ENCODE measurements at places on chromosomes 7 and 10. TPM values are rescaled to one million over a fixed set of nuclear protein-coding genes. Genes with fewer than 3 reads are reported as not detected.

DNA sequence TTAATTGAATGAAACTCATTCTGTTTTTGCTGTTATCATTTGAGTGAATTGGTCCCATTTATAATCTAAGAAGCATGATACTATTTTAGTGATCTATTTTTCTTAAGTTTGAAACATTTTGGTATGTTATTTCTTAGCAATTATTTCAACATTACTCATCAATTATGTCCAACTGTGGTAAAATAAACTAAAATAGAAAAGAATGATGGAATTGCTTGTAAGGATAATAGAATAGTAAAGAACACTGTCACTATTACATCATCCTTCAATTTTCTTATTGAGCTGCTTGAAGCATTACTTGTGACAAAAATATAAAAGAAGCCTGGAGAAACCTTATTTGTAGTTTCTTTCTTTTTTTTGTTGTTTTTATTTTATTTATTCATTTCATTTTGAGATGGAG, 42.4 kb downstream of the ZNF487 start:
- no peak for DNase-seq

DNA sequence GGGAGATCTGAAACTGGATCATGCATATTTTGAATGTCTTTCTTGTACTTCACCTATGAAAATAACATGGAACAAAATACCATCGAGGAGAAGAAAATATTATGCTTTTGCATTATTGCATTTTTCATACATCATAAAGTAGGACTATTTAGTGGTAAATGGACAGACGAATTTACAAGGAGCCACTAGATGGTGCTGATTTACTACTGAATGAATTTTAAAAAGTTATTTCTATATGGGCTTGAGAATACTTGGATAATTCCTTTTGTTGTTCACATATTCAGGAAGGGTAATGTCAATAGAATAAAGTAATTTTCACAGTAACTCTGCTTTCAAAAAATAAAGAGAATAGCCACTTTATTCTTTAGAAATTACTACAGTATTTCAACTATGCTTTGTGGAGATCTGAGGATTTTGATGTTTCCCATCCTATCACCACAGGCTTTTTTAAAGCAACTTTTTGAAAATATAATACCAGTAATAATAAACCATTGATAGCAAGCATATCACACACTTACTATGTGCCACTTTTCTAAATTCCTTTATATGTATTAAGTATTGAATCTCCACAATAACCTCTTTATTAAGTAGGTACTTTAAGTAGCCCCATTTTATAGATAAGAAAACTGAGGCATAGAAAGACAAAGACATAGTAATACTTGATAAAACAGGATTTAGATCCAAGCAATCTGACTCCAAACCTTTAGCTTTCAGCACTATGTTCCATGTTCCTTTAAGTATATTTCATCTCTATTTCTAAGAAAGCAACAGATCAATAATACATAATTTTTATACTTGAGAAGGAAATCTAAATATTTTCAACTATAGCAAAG, 38.6 kb downstream of the NEBL start:
- no peak for DNase-seq

DNA sequence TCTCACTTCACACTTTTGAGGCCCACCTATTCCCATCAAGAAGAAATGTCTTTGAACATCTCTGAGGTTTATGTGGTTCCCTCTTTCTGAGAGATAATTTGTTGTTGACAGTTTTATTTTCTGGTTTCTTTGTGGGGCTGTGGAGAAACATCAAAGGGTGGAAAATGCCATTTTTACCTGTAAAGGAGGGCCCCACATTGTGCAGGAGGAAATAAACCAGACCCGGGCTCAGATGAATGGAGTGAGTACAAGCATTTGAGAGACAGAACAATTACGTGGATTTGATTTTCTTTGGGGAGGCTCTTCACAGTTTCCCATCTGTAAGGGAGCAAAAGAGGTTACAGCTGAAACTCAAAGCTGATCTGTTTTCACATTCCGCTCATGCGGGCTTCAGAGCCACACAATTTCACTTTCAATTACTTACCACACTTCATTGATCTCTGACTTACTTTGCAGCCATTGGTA, 29.8 kb downstream of the ITPRIP start:
- DNase-seq, result no peak

- peak; percentile 4 for DNase-seq
These were observed 43.5 kb downstream of the TLL2 start for GRCh38 chr10:96470116-96470743.

- no peak for DNase-seq
These were observed 16.5 kb upstream of the DDIT4 start for GRCh38 chr10:72257051-72257892.

DNA sequence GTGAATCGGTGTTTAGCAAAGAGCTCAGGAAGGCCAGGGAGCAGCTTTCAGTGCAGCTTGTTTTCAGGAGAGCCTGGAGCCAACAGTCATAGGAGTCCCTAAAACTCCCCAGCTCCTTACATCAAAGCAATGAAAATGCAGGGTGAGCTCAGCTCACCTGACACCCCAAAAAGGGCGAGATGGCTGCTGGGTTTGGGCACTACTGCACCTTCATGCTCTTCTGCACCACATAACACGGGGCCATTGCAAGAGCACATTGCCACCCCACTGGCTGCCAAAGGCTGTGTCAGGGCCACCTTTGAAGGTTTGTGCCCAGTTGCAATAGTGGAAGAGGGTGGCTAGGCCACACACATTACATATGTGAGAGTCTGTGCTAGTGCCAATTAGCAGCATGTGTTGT, 25.0 kb upstream of the FRMD4A start:
- DNase-seq, result no peak

DNA sequence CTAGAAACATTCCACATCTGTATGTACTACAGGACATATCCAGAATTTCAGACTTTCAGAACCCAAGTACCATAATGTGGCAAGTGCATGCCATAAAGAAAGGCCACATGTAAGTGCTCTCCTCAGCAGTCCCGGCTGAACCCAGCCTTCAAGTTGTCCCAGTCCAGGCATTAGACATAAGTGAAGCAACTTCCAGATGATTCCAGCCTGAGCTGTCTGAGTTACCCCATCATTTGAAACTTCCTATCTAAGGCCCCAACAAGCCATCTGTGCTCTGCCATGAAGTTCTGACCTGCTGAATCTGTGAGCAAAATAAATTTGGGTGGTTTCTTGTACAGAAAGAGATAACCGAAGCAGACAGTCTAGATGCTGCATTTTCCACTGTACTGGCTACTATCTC, 218.8 kb downstream of the IPMK start:
- DNase-seq, result no peak

DNA sequence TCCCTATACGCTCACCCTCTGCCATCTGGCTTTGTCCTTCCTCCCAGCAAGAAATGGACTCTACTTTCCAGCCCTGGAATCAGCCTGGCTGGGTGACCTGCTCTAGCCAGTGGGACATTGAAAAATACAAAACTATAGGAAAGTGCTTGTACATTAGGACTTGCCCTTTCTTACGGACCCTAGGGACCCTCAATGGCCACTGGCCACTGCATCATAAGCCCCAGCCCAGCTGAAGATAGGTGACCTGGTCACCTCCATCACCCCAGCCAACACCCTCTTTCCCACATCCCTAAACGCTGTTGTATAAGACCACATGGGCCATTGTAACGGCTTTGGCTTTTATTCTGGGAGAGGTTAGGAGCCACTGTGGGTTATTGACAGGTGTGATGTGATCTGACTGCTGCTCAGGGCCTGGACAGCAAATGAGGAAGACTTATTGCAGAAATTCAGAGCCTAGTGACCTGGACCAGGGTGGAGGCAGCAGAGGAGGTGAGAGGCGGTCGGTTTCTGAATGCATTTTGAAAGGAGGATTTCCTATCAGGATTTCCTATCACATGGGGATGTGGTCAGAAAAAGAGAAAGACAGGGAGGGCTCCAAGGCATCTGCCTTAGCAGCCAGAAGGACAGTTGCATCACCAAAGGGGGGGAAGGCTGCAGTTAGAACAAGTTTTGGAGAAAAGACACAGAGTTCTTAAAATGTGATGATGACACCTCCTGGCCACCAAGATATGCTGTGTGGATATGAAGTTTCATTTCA, 2.2 kb upstream of the LMBR1 start:
- DNase-seq, result no peak

DNA sequence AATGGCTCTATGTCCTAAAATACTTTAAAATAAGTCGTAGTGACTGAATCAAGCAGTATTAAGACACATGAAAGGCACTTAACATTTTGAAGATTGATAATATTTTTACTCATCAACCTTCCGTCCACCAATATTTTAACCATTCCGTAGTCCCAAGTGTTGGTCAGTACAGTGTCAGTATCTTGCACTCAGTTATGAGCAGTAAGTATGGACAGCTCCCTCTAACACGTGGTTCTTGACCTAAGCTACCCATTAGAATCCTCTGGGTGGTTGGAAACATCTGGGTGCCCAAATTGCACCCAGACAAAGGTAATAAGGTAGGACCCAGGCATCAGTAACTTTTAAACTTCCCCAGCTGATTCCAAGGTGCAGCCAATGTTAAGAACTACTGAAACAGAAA, 260.2 kb downstream of the HDAC9 start:
- no peak for DNase-seq

DNA sequence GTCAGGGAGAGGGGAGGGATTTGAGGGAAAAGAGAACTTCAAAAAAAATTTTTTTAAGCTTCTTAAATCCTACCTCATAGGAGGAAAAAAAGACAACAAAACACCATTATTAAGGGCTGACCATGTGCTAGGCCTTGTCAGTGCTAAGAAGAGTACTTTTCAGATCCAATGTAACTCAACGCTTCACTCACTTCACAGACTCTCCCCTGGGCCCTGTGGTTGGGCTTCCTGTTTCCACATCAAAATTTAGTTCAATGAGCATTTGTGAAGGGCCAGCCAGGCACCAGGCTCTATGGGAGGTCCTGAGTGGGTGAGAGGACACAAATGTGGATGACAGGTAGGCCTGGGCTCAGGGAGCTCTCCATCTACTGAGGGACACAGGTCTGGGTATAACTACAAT, 249.8 kb downstream of the PTEN start:
- DNase-seq, result no peak

DNA sequence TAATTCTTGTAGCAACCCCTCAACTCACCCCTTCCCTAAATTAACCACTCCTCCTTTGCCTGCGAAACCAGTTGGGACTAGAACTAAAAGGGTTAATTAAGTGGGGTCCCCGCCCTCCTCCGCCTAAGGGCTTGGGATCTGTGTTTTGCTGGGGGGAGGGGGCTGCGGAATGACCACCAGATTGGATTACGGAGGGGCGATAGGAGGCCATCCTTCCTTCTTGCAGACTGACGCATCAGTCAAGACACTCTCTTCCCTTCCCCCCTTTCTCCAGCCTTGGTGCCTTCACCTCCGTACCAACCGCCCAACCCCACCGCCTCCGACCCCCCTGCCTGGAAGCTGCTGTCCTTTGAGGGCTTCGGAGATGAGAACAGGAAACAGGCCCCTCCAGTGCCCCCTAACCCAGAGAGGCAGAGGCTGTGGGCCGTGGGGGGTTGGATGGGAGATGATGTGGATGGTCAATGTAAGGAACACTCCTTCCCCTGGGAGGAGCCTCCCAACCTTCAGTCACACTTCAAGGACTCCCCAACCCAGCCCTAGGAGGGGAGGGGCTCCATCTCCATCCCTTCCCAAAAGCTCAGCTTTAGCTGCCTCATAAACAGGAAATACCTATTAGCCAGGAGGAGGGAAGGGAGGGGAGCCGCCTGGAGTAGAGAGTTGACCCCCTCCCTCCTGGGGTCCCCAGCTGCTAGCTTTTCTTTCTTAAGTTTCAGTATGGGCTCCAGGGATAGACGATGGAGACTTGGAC, 997 bp upstream of the LDB1 start:
- DNase-seq, result peak; percentile 20

- no peak for DNase-seq
These were observed 229.5 kb upstream of the FZD1 start for GRCh38 chr7:91034459-91035368.

- no peak for DNase-seq
These were observed 5.4 kb upstream of the ANKRD7 start for GRCh38 chr7:118219157-118219512.

GRCh38 chr7:86748843-86749719, 105.4 kb downstream of the GRM3 start:
- DNase-seq, result no peak

DNA sequence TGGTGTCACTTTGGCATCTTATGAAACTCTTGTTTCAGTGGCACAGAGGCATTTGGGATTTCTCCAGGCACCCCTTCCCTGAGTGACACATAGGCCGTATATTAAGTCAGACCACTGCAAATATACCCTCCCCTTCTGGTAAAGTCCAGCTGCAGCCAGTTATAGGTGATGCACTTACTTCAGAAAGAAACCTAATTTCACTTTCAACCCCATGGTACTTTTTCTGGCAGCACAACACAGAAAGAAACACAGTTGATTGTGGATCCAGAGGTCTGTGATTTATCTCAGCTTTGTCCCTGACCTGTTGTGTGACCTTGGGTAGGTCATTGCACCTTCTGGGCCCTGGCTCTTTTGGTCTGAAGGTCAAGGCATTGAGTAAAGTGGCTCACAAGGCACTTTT, 173.2 kb downstream of the BUB3 start:
- no peak for DNase-seq

- DNase-seq, result no peak
These were observed 32.2 kb upstream of the ZNF438 start for GRCh38 chr10:31063841-31064240.

DNA sequence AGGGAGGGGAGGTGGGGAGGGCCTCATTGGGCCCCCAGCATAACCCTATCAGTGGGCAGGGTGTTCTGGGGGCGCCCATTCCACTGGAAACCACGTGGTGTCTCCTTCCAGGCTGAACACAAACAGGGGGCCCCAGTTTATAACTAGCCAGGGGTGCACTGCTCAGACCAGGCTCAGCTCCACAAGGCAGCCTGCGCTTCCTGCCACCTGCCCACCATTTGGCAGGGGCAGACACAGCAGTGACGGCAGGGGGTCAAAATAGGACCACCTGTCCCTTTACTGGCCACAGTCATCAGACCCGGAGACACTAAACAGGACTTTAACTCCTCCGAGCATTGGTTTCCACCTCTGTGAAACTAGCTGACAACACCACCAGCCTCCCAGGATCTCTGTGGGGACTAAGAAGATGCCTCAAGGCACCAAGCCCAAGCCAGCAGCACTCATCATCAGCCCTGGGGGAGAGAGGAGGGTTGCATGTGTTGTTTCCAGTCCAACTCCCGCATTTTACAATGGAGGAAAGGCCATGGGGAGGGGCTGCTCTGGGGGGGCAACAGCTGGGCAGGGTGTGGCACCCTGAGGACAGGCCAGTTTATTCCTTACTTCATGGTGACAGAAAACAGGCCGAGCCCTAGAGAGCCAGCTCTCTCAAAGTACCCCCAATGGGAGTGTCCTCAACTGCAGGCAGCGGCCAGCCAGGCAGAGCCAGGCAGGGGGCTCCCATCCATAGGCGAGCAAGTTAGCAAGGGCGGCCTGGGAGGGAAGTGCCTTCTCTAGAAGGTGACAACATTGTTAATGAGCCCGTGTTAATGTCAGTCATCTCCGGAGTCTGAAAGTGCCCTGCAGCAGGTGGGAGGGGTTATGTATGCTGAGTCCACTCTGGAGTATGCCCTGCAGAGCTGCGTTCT, 127.6 kb downstream of the TNS3 start:
- DNase-seq, result no peak

GRCh38 chr10:9294865-9295264, 1240.4 kb downstream of the GATA3 start:
- no peak for DNase-seq

The EBLN1 gene
- not detected for total RNA-seq

The TMEM213 gene
- total RNA-seq, result not detected

The EN2 gene
- not detected for total RNA-seq

The ITGB8 gene
- total RNA-seq, result 0.16 TPM

The TACR2 gene
- not detected for total RNA-seq

The TUBAL3 gene
- not detected for total RNA-seq

The FAM25C gene
- not detected for total RNA-seq

The CALML5 gene
- not detected for total RNA-seq

The CCL26 gene
- not detected for total RNA-seq

Data from T-cell (primary cell).